ENCODE measurements at places on chromosomes 11 and 22. TPM values are rescaled to one million over a fixed set of nuclear protein-coding genes. Genes with fewer than 3 reads are reported as not detected.

GRCh38 chr11:45423475-45424120, 137.5 kb upstream of the SYT13 start:
- DNase-seq, result no peak

- no peak for DNase-seq
Observed at GRCh38 chr11:46903846-46904245, 14.5 kb downstream of the LRP4 start.

DNA sequence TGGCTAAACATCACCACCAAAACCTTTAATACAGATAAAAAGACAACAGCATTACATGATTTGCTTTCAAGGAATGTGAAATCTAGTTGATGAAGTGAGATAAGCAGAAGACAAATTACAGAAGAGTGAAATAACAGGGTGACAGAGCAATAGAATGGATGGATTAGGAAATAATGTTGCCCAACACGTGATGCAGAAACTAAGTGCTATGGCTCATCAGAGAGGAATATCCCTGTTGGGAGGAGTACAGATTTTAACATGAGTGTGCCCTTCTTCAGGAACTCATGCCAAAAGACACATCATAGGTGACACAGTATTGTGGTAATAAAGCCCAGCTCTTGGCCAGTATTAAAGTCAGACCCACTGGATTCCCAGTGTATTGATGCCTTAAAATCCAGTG, 176.6 kb upstream of the RAG2 start:
- DNase-seq, result no peak

- peak; percentile 8 for DNase-seq
Observed at GRCh38 chr11:26649884-26650283, 72.0 kb downstream of the SLC5A12 start.

DNA sequence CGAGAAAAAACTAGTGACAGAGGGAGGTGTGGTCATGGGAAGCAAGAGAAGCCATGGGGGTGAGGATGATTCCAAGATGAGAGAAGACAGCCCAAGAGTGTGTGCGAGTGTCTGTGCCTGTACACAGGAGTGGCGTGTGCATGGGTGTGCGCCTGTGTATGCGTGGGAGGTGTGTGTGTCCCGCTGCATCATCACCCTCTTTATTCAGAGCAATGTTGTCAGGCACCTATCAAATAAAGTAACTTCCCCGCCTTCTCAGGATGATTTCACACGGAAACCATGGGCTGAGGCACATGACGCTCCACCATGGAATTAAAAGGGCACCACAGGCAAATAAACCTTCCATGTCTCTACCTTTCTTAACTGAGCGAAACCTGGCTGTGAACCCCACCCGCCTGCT, 24.6 kb downstream of the MS4A10 start:
- DNase-seq, result no peak

Gene CYP2D6
- total RNA-seq, result 4.1 TPM
